Endodermal cell (in vitro differentiated cells): ENCODE measurements at places on chromosomes 5 and 9.

GRCh38 chr5:149283626-149284480 lies 12.2 kb downstream of the AFAP1L1 start:
- H3K36me3 ChIP-seq, result no peaks in the 10 kb centered on the region
- DNase-seq, result no peak
- peaks cover 3% of the 10 kb centered on the region for H3K4me1 ChIP-seq
- no peak overlapping the region for H3K27ac ChIP-seq
- H3K4me3 ChIP-seq, result no peak overlapping the region

GRCh38 chr5:113489299-113489698 lies 1.0 kb upstream of the MCC start:
- DNase-seq, result no peak
- no peaks in the 10 kb centered on the region for H3K4me1 ChIP-seq
- H3K27me3 ChIP-seq, result peaks cover 65% of the 10 kb centered on the region
- H3K27ac ChIP-seq, result no peak overlapping the region

DNA sequence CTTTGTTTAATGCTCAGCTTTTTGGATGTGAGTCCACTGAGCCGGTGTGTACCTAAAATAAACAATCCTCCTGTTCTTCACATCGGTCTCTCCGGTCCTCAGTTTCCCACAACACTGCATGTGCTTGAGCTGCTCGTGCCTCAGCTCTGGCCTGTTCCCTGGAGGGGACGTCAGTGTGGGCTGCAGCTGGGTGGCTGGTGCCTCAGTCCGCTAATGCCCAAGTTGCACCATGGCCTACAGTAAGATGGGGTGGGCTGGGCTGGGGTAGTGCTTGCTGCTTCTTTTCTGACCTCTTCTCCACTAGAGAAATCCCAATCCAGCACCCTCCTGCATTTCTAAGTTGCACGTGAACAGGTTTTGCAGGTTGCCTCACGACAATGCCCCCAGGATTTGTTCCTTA lies 595 bp upstream of the BTNL9 start:
- no peaks in the 10 kb centered on the region for H3K36me3 ChIP-seq
- DNase-seq, result peak; percentile 40
- H3K4me3 ChIP-seq, result no peak overlapping the region
- H3K4me1 ChIP-seq, result no peaks in the 10 kb centered on the region
- no peaks in the 10 kb centered on the region for H3K27me3 ChIP-seq

- H3K27me3 ChIP-seq, result no peaks in the 10 kb centered on the region
- H3K4me1 ChIP-seq, result no peaks in the 10 kb centered on the region
- H3K36me3 ChIP-seq, result no peaks in the 10 kb centered on the region
- H3K27ac ChIP-seq, result no peak overlapping the region
- no peak for DNase-seq
Measured at GRCh38 chr9:135344523-135344901, 135.1 kb upstream of the PPP1R26 start.

DNA sequence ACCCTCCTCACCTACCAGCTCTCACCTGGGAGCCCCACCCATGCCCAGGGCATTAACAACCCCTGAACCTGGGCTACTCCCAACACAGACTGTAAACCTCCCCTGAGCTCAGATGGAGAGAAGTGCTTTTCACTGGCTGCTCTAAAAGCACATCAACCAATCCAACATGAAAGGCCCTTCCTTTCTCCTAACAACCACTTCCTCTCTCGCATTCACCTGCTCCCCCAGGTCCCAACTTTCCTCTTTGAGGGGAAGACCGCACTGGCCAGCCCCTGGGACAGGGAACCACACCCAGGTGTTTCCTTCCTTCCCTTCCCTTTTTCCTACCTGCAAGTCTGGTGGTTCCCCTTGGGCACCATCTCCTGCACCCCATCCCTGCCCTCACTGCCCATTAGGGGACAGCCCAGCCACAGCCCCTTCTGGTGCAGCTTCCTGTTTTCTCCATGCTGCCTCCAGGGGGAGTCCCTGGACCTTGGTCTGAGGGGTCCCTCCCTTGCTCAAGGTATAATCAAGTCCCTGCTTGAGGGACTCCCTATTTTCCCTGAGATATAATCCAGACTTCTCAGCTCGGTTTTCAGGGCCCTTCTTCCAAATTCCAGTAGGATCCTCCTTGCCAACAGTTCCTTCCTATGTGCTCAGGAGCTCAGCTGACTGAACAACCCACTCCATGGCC lies 30.5 kb upstream of the DAB2IP start:
- H3K36me3 ChIP-seq, result no peaks in the 10 kb centered on the region
- peak; percentile 88 for DNase-seq
- H3K4me3 ChIP-seq, result no peak overlapping the region
- peaks cover 8% of the 10 kb centered on the region for H3K4me1 ChIP-seq
- H3K27me3 ChIP-seq, result no peaks in the 10 kb centered on the region

- no peaks in the 10 kb centered on the region for H3K27me3 ChIP-seq
- no peak for DNase-seq
- no peaks in the 10 kb centered on the region for H3K36me3 ChIP-seq
- H3K4me1 ChIP-seq, result no peaks in the 10 kb centered on the region
Measured at GRCh38 chr9:92775466-92775865, 10.8 kb upstream of the BICD2 start.

GRCh38 chr9:127910613-127911205 lies 6.1 kb downstream of the ST6GALNAC4 start:
- no peak overlapping the region for H3K4me3 ChIP-seq
- H3K36me3 ChIP-seq, result no peaks in the 10 kb centered on the region
- DNase-seq, result no peak
- H3K4me1 ChIP-seq, result no peaks in the 10 kb centered on the region
- H3K27me3 ChIP-seq, result peaks cover under 1% of the 10 kb centered on the region

DNA sequence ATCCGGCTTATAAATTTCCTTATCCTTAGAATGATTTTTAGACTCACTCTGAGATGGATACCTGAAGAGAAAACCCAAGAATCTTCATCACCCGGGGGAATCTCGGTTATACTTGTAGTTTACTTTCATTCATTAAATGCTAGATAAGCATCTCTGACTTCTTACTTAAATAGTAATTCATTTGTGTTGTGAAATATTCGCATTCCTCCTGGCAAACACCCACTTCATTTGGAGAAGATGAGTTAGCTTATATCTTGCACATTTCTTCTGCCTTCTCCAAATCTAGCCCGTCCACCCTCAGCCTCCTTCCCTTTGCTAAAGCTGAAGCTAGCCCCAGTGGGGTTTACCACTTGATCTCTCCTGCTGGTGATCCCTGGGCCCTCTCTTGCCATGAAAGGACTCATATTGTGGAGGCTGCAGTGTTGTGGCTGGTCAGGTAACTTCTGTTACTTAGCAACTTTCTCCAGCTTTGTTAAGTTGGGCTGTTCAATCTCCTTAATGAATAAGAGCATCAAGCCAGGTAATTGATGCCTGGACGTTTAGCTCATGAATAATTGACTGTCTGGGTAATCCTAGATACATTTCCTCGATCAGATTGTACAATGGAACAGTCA lies 11.3 kb upstream of the POU4F3 start:
- DNase-seq, result no peak
- no peak overlapping the region for H3K27ac ChIP-seq
- H3K4me3 ChIP-seq, result no peak overlapping the region
- no peaks in the 10 kb centered on the region for H3K36me3 ChIP-seq
- peaks cover 2% of the 10 kb centered on the region for H3K4me1 ChIP-seq
- H3K27me3 ChIP-seq, result peaks cover 28% of the 10 kb centered on the region

- no peak overlapping the region for H3K27ac ChIP-seq
- H3K4me1 ChIP-seq, result no peaks in the 10 kb centered on the region
- H3K27me3 ChIP-seq, result no peaks in the 10 kb centered on the region
- H3K4me3 ChIP-seq, result no peak overlapping the region
Measured at GRCh38 chr5:166716856-166717492, 1574.5 kb upstream of the WWC1 start.

GRCh38 chr9:73148447-73148937 lies 3.2 kb upstream of the ANXA1 start:
- no peak for DNase-seq
- no peaks in the 10 kb centered on the region for H3K36me3 ChIP-seq
- H3K4me1 ChIP-seq, result peaks cover 7% of the 10 kb centered on the region
- no peak overlapping the region for H3K4me3 ChIP-seq

DNA sequence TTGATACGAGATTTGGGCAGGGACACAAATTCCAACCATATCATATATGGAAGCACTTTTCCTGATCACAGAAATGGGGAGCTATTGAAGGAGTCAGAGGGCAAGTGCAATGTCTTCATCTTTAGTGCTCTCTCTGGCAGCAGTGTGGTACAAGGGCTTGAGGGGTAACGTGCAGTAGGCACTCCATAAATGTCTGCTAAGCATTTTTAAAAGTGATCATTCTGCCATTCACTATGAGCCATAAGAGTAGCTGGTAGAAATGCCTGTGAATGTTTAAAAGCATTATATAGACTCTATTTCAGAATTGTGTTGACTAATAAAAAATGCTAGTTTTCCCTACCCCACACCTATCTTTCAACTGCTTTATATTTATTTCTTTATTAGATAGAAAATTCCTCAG lies 61.1 kb upstream of the DHFR start:
- no peak overlapping the region for H3K27ac ChIP-seq
- H3K4me3 ChIP-seq, result no peak overlapping the region
- no peak for DNase-seq

DNA sequence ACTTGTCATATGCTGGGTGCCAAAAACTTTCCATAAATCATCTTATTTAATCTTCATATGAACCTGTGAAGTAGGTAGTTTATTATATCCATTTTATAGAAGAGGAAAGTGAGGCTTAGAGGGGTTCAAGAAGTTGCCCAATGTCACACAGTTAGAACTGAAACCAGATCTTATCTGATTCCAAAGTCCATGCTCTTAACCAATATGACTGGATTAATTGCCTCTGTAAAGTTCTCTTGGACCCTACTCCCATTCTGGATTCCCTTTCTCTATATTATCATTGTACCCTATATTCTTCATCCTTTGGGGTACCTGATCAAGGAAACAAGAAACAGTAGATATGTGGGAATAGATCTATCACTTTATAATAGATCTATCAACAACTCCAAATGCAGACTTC lies 64.5 kb upstream of the GCNT4 start:
- H3K27ac ChIP-seq, result no peak overlapping the region
- H3K4me3 ChIP-seq, result no peak overlapping the region
- no peak for DNase-seq
- H3K27me3 ChIP-seq, result no peaks in the 10 kb centered on the region
- no peaks in the 10 kb centered on the region for H3K36me3 ChIP-seq

- no peaks in the 10 kb centered on the region for H3K4me1 ChIP-seq
- no peaks in the 10 kb centered on the region for H3K27me3 ChIP-seq
- H3K4me3 ChIP-seq, result no peak overlapping the region
- H3K27ac ChIP-seq, result no peak overlapping the region
Measured at GRCh38 chr9:127277099-127277498, 12.5 kb downstream of the GARNL3 start.

DNA sequence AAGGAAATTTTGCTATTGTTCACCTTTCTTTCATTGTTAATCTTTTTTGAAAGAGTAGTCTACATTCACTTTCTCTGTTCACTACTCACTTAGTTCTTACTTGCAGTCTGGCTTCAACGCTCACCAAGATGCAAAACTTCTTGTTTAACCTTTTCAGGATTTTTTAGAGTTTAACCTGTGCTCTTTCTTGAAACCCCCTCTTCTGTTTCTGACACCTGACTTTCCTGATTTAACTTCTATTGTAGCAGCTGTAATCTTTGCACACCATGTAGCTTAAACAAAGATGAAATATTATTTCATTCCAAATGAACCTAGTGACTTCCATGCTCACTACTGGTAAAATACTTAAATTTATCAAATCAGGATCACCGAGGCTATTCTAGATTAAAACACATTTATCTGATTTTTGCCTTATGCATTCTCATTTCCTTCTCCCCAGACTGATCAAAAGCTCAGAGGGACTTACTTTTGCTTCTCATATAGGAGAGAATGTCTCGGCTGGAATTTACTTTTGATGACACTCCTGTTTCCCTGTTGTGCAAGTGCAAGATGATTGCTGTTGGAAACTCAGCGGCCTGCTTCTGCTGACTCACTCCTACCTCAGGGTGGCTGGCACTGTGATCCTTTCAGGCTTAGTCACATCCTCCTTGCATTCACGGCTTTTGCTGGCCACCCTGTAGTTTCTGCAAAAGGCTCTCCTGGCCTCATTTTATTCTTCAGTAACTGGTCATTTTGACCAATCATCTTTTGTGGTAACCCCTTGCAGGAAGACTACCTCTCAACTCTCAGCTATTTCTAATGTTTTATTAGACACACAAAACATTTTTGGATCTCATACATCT lies 109.3 kb upstream of the IFNE start:
- H3K4me3 ChIP-seq, result no peak overlapping the region
- no peak overlapping the region for H3K27ac ChIP-seq
- no peaks in the 10 kb centered on the region for H3K27me3 ChIP-seq
- DNase-seq, result peak; percentile 88
- peaks cover 3% of the 10 kb centered on the region for H3K4me1 ChIP-seq

GRCh38 chr5:135212361-135213026 lies 178.5 kb upstream of the PITX1 start:
- peak; percentile 40 for DNase-seq
- H3K27ac ChIP-seq, result no peak overlapping the region
- H3K4me1 ChIP-seq, result no peaks in the 10 kb centered on the region
- no peak overlapping the region for H3K4me3 ChIP-seq
- H3K36me3 ChIP-seq, result no peaks in the 10 kb centered on the region

DNA sequence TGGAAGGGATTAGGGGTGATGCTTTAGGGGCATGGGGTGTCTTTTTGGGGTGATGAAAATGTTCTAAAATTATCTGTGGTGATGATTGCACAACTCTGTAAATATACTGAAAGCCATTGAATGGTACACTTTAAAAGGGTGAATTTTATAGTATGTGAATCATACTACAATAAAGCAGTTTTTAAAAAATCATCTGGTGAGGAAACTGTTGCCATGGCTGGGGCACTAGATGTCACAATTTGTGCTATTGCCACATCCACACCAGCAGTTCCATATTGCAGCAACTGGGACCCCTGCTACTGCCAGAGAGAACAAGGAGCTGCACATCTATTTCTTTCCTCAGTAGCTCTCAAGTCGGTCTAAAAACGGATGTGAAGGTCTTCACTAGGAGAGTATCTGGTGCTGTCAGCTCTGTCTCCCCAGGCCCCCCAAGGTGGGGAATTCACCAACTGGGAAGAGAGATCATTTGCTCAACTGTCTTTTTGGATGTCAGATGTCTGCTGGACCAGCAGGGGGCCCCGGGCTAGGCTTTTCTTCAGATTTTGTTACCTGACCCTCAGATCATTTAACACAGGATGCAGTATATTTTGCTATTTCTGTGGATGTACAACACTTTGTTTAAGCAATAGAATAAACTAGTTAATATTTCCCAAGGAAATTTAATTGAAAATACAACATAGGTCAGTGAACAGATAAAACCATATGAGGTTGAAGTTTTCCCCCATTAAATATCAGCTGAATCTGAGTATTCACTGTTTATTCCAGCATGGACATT lies 13.2 kb downstream of the CMYA5 start:
- no peaks in the 10 kb centered on the region for H3K4me1 ChIP-seq
- H3K36me3 ChIP-seq, result no peaks in the 10 kb centered on the region
- no peak overlapping the region for H3K27ac ChIP-seq
- H3K27me3 ChIP-seq, result no peaks in the 10 kb centered on the region
- DNase-seq, result peak; percentile 74

GRCh38 chr9:10265153-10265631 lies 347.6 kb downstream of the PTPRD start:
- no peak overlapping the region for H3K27ac ChIP-seq
- DNase-seq, result no peak
- no peak overlapping the region for H3K4me3 ChIP-seq
- H3K36me3 ChIP-seq, result no peaks in the 10 kb centered on the region
- no peaks in the 10 kb centered on the region for H3K4me1 ChIP-seq

GRCh38 chr5:65126542-65127069 lies 355.1 kb downstream of the ADAMTS6 start:
- no peaks in the 10 kb centered on the region for H3K27me3 ChIP-seq
- H3K4me3 ChIP-seq, result no peak overlapping the region
